Spleen (tissue), 13 donors: ENCODE measurements at places on chromosomes 4 and X. TPM values are rescaled to one million over a fixed set of nuclear protein-coding genes. Genes with fewer than 3 reads are reported as not detected.

The OSTC gene
- polyA plus RNA-seq: 77.2 TPM

The APOO gene
- polyA plus RNA-seq: 10.2 TPM

The ZMAT1 gene
- 31.3 TPM for polyA plus RNA-seq

The PPP1R3F gene
- 2.2 TPM for polyA plus RNA-seq

The PGM2 gene
- polyA plus RNA-seq: 9.5 TPM

The BRS3 gene
- polyA plus RNA-seq: not detected
